T-cell (primary cell): ENCODE measurements at places on chromosomes 1 and 21. TPM values are rescaled to one million over a fixed set of nuclear protein-coding genes. Genes with fewer than 3 reads are reported as not detected.

Gene CNKSR1
- 2.9 TPM for total RNA-seq

Gene MPL
- total RNA-seq = 0.61 TPM

Gene LBR
- 122 TPM for total RNA-seq

Gene MIXL1
- total RNA-seq = not detected

Gene OR14K1
- not detected for total RNA-seq

Gene GRHL3
- not detected for total RNA-seq

Gene ERICH3
- not detected for total RNA-seq

Gene TDRD5
- not detected for total RNA-seq

Gene GFI1
- 22.2 TPM for total RNA-seq

Gene TRIM63
- not detected for total RNA-seq

Gene GJC2
- total RNA-seq = 3.1 TPM

Gene KRTAP8-1
- total RNA-seq = not detected

Gene DNAJC28
- 1.2 TPM for total RNA-seq

Gene NFASC
- total RNA-seq = 0.35 TPM

Gene SGIP1
- not detected for total RNA-seq

Gene SYPL2
- 0.09 TPM for total RNA-seq

Gene SFT2D2
- total RNA-seq = 61.7 TPM

Gene KCNJ9
- not detected for total RNA-seq

Gene KCNN3
- 0.23 TPM for total RNA-seq

Gene CELSR2
- total RNA-seq = 5.3 TPM

Gene GJA9
- total RNA-seq = not detected

Gene GBP3
- 52.0 TPM for total RNA-seq

Gene PLEKHO1
- total RNA-seq = 82.6 TPM

Gene UBASH3A
- 98.8 TPM for total RNA-seq

Gene FCGR1A
- total RNA-seq = not detected

Gene WDR64
- total RNA-seq = 0.26 TPM

Gene IQGAP3
- total RNA-seq = 0.19 TPM

Gene CLCA1
- total RNA-seq = 0.12 TPM

Gene DAP3
- 135 TPM for total RNA-seq

Gene LCE1E
- total RNA-seq = not detected

Gene CFAP126
- not detected for total RNA-seq

Gene CELF3
- total RNA-seq = not detected

Gene FASLG
- total RNA-seq = 3.4 TPM

Gene C8B
- total RNA-seq = not detected

Gene TMEM82
- total RNA-seq = not detected

Gene KCNJ15
- 0.09 TPM for total RNA-seq

Gene ARTN
- total RNA-seq = 0.58 TPM

Gene GNAI3
- total RNA-seq = 6.5 TPM

Gene DUSP10
- 39.1 TPM for total RNA-seq

Gene HMGCS2
- total RNA-seq = 0.82 TPM

Gene OR2G6
- total RNA-seq = not detected
